ENCODE measurements at places on chromosomes 11 and 22.

DNA sequence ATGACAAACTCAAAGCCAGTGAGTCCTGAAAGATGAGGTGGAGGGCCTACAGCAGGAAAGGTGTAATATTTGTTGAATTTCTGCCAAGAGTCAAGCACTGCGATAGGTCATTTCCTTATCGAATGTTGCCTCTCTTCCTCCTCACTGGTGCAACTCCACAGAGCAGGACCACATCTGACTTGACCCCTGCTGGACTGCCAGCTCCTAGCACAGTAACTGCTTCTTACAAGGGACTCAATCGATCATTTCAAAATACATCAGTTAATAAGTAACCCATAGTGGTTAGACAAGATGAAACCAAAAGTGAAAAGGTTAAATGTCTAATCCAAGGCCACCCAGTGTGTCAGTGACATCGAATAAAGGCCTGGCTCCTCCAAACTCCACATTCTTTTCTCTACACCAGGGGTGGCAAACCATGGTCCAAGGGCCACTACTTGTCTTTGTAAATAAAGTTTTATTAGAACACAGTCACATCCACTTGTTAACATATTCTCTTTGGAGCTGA, 98.5 kb upstream of the CSNK2A3 start:
- DNase-seq = peak; percentile 34

GRCh38 chr22:24834845-24835570, 29.0 kb downstream of the SGSM1 start:
- peak; percentile 40 for DNase-seq

- DNase-seq = peak; percentile 97
These were observed at the start of gene SDF2L1 for GRCh38 chr22:21641789-21642583. SDF2L1 (plus strand) TSS chr22:21642302; CDS start chr22:21642337, 35 bp downstream.

GRCh38 chr22:50189184-50189848, 3.6 kb downstream of the TRABD start:
- no peak for DNase-seq

GRCh38 chr11:68430801-68431200, 29.8 kb upstream of the PPP6R3 start:
- peak; percentile 87 for DNase-seq

GRCh38 chr22:49979587-49980264, 19.2 kb downstream of the PIM3 start:
- no peak for DNase-seq

- DNase-seq = peak; percentile 22
These were observed 33.4 kb downstream of the SERPIND1 start for GRCh38 chr22:20807315-20807752.

DNA sequence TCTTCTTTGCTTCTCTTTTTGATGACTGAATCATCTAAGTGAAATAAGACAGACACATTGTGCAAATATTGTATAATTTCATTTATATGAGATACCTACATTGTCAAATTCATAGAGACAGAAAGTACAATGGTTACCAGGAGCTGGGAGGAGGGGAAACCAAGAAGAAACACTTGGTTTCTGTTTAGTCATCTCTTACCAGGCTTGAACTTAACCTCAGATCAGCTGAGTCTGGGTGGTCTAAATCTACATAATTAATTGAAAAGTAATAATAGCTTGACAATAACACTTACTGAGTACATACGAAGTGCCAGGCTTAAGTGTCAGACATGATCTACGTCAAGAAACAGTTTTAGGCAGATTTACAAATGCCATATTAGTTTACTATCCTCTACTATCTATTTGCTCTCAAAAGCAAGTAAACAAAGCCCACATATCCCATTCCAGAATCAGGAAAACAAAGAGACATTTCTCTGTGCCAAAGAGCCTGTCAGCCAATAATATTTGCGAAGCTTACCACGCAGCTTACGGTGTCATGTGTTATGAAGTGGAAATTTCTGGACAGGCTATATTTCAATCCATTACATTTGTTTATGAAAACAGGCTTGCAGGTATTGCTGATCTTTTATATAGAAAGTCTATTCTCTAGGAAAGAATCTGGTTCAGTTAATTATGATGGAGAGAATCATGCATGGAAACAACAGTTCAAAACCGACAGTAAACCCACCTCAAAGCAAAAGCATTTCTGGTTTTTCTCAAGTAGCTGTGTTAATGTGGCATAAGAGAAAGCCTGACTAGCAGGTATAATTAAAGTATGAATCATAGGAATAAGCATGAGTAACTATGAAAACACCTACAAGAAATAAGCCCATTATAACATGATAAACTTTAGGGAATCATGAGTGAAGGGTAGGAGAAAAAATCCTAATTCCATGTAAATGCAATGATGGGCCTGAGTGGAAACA, 2.7 kb upstream of the ARHGAP42 start:
- peak; percentile 85 for DNase-seq

- peak; percentile 39 for DNase-seq
These were observed 4.2 kb upstream of the FAM118A start for GRCh38 chr22:45305456-45306075.

DNA sequence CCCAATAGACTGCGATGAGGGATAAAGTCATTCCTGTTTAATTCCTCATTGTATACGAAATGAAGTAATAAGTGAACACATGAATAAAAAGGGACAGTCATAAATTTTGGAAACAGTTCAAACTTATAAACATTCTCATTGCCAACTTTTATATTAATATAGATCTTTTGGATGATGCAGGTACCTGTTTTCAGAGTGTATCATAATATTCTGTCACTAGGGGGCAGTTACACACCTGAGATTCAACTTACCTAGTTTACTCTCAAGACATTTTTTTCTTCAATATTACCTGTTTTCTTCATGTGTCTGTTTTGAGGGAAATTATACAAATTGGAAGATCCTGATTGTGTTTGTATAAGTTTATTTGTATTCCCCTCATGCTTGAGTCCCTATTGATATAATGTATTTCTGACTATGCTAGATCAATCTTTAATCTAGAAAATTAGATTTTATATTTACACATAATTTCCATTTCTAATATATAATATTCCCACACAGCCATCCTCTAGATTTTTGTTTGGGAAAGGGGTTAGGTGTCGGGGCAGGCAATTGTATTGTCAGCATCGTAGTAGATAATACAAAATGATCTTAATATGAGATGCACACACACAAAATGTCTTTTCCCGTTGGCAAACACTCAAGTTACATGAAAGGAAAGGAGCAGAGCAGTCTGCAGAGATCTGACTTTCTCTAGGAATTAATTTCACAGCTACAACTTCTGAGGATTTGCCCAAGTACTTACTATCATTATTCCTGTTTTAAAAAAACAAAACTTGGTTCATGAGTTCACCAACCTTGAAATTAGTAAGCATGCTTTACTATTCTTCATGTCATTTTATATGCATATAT, 18.4 kb downstream of the FDX1 start:
- DNase-seq = peak; percentile 37

DNA sequence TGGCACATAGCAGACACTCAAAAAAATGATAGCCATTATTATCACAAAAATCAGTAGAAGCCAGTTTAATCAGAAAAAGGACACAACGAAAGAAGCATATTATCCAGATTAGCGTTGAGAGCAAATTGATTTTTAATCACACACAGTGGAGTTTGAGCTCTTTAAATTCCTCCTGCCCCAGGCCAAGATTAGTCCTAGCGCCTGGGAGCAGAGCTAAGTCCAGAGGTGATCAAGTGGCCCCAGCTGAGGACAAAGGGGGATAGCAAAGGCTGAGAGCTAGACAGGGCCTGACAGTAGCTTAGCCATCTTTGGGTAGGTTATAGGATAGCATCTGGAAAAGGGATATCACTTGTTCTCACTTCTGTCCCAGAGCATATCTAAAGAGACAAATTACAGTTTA, 133.6 kb downstream of the NXPE2 start:
- DNase-seq = no peak
